ENCODE measurements at places on chromosomes 5 and 9. TPM values are rescaled to one million over a fixed set of nuclear protein-coding genes. Genes with fewer than 3 reads are reported as not detected.

Gene SHOC1
- under 0.01 TPM for total RNA-seq

Gene TGFBR1
- total RNA-seq: 49.3 TPM

Gene PCSK5
- 10.1 TPM for total RNA-seq

Gene ADAMTS13
- 6.0 TPM for total RNA-seq

Gene CCNJL
- 0.15 TPM for total RNA-seq

Gene DMRTA1
- total RNA-seq: 1.2 TPM

Gene PDZD2
- total RNA-seq: 0.50 TPM

Gene OTULINL
- 0.17 TPM for total RNA-seq

Data from smooth muscle cell of trachea (primary cell).